ENCODE measurements at places on chromosomes 4 and X.

DNA sequence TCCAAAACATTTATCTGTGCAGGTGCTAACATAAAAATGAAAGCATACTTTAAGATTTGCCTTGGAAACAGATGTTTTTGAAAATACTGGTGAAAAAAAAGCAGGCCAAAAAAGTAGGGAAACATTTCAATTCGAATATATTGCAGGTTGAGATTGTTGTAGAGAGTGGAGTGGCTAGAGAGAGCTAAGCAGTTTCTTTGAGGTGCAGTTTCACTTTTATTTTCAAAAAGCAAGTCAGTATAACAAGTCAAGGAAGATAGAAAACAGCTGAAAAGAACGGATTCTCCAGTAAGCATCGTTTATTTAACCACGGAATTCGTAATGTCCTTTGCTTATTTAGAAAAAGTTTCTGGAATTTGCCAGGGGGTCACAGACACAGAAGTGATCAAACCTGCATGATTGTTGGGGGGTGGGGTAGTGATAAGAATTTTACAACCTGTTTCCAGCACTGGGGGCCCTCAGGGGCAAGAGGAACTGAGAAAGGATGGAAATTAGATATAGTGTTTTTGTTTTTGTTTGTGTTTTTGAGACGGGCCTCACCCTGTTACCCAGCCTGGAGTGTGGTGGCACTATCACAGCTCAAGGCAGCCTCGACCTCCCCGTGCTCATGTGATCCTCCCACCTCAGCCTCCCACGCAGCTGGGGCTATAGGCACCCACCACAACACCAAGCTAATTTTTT lies 175.0 kb downstream of the TENM3 start:
- DNase-seq, result no peak

DNA sequence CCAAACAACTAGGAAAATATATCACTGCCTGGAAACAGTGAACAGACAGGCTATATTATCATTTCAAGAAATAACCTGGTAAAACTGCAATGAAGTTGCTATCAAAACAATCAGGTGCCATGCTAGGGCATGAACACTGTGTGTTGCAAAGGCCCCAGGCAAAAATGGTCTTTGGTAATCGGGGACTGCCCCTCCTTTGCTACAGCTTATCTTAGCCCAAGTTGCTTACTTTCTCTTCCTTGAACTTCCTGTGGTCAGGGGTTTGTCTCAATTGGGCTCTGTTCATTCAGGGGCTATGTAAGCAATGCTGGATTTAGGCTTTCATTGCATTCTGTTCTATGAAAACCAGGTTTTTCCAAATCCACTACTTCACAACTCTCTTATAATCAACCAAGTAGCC lies 30.4 kb downstream of the SCML1 start:
- no peak for DNase-seq

DNA sequence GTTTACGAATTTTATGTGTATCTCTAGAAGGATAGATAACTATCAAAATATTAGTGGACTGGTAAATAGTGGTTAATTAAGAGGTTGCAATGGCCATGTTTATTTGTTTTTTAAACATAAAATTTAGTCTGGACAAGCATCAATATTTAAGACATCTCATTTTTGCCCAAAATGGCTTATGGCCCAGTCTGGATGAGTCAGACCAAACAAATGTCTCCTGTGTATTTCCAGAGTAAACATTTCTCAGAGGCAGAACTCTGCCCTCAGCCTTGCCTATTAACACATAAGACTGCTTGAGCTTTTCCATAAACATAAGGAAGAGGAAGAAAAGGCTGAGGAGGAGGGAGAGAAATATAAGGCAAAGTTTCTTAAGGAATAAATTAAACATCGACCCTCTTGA lies 277.1 kb upstream of the DIAPH2 start:
- DNase-seq, result no peak

DNA sequence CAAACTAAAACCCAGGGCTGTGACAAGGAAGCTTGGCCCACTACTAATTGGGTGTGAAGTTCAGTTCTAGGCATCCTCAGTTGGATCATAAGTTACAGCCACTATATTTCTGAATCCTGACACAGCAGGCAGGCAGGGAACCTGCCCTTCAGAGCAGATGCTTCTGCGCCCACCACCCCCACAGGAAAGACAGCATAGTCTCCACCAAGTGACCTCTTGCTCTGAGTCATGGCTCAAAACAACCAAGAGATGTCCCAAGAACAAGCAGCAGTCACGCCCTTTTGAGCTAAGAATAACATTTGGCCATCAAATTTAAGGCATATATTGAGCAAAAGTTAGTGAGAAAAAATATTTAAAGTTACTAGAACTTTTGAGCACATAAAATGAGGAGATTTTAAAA lies 170.7 kb upstream of the SMARCAD1 start:
- no peak for DNase-seq

DNA sequence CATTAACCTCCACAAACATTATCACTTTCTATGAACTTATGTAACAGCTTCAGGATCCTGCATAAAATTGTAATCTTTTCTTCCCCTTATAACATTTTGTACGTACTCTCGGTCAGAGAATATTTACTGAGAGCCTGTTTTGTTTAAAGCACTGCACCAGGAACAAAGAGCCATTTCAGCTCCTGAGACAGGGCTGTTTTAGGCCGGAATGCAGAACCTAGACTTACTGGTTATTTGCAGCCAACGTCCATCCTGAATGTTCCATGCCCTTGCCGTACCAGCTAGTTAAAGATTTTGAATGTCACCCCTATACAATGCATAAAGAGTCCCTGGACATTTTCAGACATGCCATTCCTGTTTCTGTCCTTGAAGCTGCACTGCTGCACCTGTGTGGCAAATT lies 248.8 kb downstream of the PCDH7 start:
- DNase-seq, result no peak

DNA sequence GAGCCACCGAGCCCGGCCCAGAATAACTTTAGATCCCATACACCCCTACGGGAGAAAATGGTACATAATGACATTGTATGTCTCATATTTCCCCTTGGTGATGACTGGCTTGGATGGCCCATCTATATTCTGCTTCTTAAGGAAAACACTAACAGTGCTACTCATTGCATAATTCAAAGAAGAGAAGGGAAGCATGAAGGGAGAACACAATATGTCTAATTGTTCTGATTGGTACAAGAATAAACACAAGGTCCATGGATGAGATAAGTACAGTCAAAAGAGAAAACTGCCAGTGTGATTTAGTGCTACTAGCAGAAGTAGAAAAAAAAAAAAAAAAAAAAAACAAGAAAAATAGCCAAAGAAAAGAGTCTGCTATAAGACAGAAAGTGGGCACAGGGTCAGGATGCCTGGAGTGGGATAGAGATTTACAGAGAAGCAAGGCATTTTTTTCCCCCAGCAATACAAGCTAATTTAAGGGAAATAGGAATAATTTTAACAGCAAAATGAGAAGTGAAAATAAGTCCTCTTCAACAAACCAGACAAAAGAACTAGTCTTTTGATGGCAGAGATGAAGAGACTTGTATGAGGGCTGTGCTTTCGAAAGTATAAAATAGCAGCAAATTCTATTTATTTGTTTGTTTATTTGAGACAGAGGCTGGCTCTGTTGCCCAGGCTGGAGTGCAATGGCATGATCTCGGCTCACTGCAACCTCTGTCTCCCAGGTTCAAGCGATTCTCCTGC lies 96.5 kb upstream of the MAP3K15 start:
- DNase-seq, result no peak

GRCh38 chr4:137509855-137510282 lies 22.4 kb downstream of the PCDH18 start:
- no peak for DNase-seq

GRCh38 chrX:39871648-39872047 lies 226.1 kb downstream of the BCOR start:
- no peak for DNase-seq
